ENCODE measurements at places on chromosomes 4 and X.
A peak's percentile ranks its signal among the peaks of the same experiment; 100 is the strongest.

GRCh38 chrX:9611436-9612145 lies 146.7 kb downstream of the TBL1X start:
- no peak for DNase-seq

DNA sequence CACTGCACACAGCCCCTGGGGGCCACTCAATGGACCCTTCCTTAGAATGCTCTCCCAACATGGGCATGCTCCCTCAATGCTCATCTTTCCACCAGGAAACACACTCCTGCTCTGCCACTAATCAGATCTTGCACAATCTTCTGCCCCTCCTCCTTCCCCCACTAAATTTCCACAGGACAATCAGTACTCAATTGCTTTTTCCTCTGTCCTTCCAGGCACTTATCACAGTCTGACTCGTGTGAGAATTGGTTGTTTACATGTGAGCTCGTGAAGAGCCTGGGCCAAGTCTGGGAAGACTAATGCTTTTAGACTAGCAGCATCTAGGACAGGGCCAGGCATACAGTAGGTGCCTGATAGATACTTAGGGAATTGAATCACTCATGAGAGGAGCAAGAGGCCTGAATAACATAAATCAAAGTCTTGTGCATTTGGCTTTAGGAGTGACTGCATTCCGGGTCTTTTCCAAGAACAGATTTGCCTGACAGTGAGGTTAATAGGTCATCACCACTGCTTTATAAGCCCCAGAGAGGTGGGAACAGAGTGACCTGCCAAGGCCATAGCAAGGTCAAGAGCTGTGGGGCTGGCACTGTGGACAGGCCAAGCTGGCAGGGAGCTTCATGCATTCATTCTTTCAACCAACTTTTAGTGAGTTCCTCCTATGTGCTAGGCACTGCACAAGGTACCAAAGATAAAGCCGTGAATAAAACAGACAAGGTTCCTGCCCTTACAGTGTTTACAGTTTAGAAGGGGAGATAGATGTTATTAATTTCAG lies 55.0 kb downstream of the PRPS1 start:
- no peak for DNase-seq

GRCh38 chrX:2566055-2566454 lies 65.3 kb upstream of the DHRSX start:
- peak; percentile 65 for DNase-seq

DNA sequence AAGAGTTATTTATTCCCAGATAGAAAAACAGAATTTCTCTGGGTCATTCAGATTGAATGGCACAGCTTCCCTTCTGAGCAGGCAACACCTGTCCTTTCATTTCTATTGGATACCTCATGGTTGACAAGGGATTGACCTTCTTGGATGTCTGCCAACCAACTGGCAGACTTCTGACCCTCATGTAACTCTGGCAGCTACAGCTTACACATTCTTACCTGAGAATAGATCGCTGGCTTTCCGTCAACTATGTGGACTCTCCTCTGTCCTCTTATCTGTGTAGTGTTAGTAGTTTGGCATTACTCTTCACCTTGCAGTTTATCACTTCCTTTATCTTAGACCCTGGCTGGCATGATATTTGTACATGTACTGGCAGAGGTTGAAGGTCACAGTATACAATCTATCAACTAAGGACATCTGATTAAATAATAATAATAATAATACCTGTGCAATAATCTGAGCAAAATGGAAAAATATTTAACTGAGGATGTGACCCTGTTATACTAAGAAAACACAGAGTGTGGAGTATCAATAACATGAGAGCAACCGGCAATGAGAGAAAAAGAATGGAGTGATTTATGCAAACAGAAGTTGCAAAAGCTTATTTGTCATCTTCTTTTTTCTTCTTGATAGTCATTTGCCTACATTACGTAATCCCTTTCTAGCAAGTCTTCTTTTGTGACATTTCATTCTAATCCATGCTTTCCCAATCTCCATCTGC lies 1118.2 kb downstream of the ARAP2 start:
- no peak for DNase-seq

DNA sequence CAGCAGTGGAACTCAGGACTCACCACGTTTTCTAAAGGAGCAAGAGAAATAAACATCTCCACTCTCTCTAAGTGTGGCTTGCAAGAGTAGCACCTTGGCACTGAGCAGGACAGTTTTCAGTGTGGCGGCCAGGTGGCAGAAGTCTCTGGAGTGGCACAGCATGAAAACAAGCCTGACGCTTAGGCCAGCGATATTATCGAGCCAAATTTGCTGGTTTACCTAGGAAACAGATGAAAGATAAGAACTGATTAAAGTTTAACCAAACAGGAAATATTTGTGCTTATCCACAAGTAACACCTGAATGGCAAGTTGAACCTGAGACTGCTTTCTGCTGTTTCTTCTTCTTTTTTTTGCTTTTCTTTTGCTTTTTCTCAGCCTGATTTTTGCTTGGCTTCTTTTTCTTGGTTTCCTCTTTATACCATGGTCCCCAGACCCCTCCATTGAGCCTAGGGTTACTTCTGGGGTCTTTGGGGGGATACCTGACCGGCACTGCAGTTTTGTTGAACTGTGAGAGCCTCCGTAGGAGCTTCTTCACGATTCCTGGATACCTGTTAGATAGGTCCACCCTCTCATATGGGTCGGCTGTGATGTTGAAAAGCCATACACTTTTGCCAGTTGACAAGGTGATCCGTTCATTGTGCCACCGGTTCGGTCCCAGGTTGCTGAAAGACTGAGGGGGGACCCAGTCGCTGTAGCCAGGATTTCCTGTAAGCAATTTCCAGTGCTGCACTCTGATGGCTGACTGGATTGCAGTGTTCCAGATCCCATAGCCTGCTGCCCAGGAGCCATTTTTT lies 77.3 kb downstream of the ARSJ start:
- DNase-seq: no peak

- peak; percentile 15 for DNase-seq
Measured at GRCh38 chr4:182384631-182385091, 141.5 kb downstream of the TENM3 start.

DNA sequence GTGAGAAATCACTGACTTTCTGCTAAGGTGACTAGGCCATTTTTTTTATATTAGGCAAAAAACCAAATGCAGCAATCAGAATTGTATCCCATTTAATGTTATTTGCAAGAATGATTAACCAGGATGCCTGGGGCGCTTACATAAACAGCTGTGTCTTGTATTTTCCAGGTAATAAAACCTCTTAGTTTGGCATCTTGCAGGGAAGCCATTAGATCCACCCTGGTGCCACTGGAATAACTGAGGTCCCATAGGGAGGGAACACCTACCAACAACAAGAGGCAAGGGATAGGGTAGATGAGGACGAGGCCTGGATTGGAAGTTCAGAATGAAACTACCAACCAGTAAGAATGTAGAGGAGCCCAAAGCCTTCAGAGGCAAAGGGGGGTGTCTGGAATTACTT lies 288.3 kb downstream of the ARHGAP24 start:
- DNase-seq: no peak

DNA sequence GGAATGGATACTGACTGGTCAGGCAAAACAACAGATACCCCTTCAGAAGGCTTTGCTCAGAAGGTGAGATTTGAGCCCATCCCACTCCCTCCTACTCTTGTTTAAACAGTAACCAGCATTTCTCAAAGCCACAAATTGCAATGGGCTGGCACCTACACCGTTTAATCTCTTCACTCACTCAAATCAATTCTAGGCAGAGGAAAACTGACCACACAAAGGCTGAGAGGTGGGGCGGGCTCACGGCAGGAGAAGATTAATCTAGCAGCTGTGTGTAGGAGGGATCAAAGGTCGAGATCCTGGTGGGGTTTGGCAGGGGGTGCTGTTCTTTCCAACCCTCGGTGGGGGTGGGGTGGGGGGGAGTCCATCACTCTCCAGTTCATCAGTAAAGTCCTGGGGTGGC lies 622.4 kb downstream of the BCOR start:
- no peak for DNase-seq

GRCh38 chrX:115639334-115639880 lies 78.4 kb downstream of the PLS3 start:
- no peak for DNase-seq

- peak; percentile 94 for DNase-seq
Measured at GRCh38 chr4:143335979-143336780, 496 bp upstream of the GAB1 start.

- peak; percentile 95 for DNase-seq
Measured at GRCh38 chrX:108439426-108439942, at the start of gene COL4A5. TSS of gene COL4A5 (plus strand) at chrX:108439838. CDS start at chrX:108440126, 288 bp downstream.

- no peak for DNase-seq
Measured at GRCh38 chr4:4637710-4638109, 95.9 kb upstream of the STX18 start.

- no peak for DNase-seq
Measured at GRCh38 chrX:150730719-150731118, 37.5 kb downstream of the MTMR1 start.

- no peak for DNase-seq
Measured at GRCh38 chr4:35734381-35735098, 509.8 kb downstream of the ARAP2 start.

GRCh38 chrX:154732421-154733065 lies 18.3 kb downstream of the GAB3 start:
- DNase-seq: peak; percentile 20

DNA sequence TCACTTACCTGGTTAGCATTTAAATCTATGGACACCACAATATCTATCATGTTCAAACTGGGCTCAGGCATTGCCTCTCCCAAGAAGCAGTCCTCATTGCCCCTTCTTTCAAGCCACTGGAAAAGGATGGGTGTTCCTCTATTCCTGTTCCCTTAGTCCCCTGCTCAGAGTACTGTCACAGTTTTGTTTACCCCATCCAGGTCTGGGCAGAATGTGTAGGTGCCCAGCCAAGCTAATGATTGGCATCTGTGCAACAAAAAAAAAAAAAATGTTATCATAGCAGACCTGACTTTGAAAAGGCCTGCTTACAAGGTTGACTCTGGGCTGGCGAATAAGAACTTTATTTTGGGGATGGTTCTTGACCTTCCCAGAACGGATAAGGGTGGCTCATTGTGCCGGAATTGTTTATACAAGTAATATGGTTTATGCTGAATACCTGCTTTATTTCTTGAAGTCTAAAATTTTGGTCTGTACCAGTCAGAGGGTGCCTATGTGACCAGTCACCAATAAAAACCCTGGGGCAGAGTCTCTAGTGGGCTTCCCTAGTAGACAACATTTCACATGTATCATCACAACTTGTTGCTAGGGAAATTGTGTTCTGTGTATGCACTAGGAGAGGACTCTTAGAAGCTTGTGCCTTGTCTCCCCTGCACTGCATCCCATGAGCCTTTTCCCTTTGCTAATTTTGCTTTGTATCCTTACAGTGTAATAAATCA lies 47.9 kb downstream of the JADE3 start:
- no peak for DNase-seq

DNA sequence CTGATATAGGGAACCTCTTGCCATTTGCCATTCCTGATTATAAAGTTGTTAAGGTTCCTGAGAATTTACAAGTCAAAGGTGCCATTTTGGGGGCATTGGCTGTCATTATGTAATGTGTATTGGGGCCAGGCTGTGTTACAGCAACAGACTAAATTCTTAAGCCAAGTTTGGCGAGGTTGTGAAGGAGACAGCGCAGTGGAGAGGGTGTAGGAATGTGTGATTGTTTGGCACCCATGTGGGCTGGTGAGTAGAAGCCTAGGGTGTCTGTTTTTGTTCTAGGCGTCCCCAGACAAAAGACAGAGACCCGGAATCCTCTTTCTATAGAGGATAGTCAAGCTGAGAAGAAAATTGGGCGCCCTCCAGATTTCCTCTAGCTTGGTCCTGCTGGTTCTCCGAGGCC lies 2535.3 kb downstream of the PCDH7 start:
- peak; percentile 8 for DNase-seq

GRCh38 chr4:41157009-41157408 lies 57.3 kb downstream of the APBB2 start:
- DNase-seq: no peak

DNA sequence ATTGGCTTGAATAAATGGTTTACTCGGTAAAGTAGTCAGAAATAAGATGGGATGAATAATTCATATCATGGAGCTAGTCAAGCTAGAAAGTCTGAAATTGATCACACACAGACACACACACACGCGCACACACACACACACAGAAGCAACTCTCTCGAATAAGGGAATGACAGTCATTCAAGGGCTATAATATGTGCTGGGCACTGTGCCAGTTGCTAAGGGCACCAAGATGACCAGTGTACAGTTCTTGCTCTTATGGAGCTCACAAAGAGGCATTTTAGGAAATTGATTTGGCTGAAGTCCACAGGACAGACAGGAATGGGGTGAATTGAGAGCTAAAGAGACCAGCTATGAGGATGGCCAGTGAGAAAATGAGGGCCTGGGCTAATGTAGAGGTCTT lies 34.2 kb upstream of the SH3D19 start:
- no peak for DNase-seq

DNA sequence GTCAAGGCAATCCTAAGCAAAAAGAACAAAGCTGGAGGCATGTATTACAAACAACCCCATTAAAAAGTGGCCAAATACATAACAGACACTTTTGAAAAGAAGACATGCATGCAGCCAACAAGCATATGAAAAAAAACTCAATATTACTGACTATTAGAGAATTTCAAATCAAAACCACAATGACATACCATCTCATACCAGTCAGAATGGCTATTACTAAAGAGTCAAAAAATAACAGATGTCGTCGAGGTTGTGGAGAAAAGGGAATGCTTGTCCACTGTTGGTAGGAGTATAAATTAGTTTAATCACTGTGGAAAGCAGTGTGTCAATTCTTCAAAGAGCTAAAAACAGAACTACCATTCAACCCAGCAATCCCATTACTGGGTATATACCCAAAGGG lies 604.6 kb upstream of the GRIA3 start:
- no peak for DNase-seq

DNA sequence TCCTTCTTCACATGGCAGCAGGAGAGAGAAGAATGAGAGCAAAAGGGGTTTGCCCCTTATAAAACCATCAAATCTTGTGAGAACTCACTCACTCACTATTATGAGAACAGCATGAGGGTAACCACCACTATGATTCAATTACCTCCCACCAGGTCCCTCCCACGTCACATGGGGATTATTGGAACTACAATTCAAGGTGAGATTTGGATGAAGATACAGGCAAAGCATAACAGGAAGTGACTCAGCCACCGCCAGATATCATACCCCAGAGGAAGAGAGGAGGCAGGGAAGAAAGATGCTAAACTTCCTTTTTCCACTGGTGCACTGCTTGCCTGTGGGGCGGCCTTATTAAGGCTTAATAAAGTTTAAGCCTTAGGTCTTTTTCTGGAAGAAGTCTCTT lies 766.1 kb downstream of the KCTD8 start:
- DNase-seq: no peak

- no peak for DNase-seq
Measured at GRCh38 chr4:39375478-39375877, 9.3 kb upstream of the RFC1 start.

- peak; percentile 72 for DNase-seq
Measured at GRCh38 chrX:1673337-1673736, 58.5 kb downstream of the ASMT start.

GRCh38 chrX:120768681-120769080 lies 107.0 kb downstream of the CT47B1 start:
- DNase-seq: no peak

- DNase-seq: no peak
Measured at GRCh38 chrX:150202641-150203247, 160.4 kb upstream of the MAMLD1 start.

GRCh38 chr4:28310926-28311325 lies 1450.3 kb downstream of the STIM2 start:
- DNase-seq: no peak

Data from ELF-1 (cell line).